RWPE1 (cell line): ENCODE measurements at places on chromosomes 2 and 18.

- no peak for DNase-seq
Observed at GRCh38 chr2:74021407-74021755, 36.7 kb downstream of the TET3 start.

GRCh38 chr2:100957996-100958653 is 44.0 kb upstream of the RPL31 start:
- DNase-seq, result no peak

- no peak for DNase-seq
Observed at GRCh38 chr18:45900623-45901022, 66.5 kb downstream of the EPG5 start.

- no peak for DNase-seq
Observed at GRCh38 chr2:3267869-3268704, 109.5 kb downstream of the EIPR1 start.

GRCh38 chr2:165401285-165401852 is 68.1 kb upstream of the CSRNP3 start:
- DNase-seq, result peak; percentile 20

- DNase-seq, result no peak
Observed at GRCh38 chr18:35641916-35642315, 60.4 kb downstream of the GALNT1 start.

GRCh38 chr2:242098445-242099128 is 229.1 kb downstream of the RTP5 start:
- no peak for DNase-seq

- DNase-seq, result no peak
Observed at GRCh38 chr2:42572297-42573081, 4.1 kb downstream of the MTA3 start.

GRCh38 chr2:40148334-40148733 is 303.6 kb downstream of the SLC8A1 start:
- no peak for DNase-seq

GRCh38 chr2:42984081-42984480 is 191.7 kb upstream of the HAAO start:
- DNase-seq, result no peak

DNA sequence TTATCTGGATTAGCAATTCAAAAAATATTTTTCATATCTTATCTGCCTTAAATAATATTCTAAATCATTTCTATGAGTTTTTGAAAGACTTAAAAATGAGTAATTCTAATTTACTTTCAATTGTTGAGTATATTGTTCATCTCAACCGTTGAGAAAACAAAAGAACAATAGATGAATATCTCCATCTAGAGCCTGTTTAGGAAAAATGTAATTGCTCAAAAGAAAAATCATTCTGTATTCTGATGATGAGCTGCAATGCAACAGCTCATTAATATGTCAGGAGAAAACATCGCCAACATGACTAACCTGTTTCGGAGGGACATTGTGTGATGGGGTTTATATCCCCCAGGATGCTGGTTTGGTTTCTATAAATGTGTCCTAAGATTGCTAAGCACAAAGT is 417.6 kb downstream of the SUCLG1 start:
- no peak for DNase-seq

DNA sequence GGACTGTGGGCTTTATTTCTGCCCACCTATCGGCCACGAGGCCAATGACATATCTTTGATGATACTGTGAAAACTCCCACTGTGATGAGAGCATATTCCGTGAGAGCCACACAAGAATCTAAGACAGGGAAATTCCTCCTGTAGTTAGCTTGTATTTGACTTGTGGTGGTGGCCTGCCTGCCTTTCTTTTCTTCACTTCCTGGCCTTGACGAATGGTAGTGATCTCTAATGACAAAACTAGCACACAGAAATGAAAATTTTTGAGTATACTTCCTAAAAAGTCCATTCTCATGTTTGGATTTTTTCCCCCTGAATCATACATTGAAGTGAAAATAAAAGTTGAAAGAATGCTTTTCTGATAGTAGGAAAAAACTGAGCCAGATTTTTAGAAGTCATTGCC is 94.4 kb downstream of the MGAT5 start:
- DNase-seq, result no peak

DNA sequence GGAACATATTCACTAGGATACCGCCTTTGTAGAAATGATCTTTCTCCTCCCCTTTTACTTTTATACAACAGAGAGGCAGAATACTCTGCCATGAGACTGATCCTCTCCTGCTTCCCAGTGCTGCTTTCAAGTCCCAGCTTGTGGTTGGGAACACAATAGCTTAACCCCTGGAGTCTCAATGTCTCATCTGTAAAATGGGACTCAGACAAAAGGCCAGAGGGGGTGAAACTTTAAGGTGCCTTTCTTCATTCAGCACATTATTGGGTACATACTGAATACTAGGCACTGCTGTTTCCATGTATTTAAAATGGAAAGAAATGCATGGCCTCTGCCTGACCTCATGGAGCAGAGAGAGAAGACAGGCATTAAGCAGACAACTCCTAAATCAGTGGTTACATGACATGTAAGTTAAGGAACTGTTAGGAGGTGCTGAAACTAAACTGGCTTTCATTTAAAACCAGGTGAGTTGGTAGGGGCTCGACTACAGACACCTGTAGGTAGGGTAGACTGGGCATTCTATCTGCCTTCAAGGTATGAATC is 53.8 kb downstream of the MAP4K4 start:
- DNase-seq, result no peak

DNA sequence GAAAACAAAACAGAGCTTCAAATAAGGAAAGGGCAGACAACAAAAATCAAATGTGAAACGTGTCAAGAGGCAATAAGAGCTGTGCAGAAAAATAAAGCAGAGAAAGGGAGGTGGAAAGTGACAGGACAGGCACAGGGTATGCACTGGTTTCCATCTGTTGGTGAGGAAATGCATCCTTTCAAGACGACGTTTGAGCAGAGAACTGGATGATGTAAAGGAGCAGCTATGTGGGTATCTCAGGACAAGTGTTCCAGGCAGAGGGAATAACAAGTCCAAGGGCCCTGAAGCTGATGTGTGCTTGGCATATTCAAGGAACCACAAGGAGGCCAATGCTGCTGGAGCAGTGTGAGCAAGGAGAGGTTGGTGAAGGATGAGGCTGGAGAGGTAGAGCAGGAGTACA is 168.9 kb upstream of the SERPINE2 start:
- DNase-seq, result no peak

- DNase-seq, result no peak
Observed at GRCh38 chr2:108193251-108193650, 46.5 kb upstream of the SULT1C3 start.

DNA sequence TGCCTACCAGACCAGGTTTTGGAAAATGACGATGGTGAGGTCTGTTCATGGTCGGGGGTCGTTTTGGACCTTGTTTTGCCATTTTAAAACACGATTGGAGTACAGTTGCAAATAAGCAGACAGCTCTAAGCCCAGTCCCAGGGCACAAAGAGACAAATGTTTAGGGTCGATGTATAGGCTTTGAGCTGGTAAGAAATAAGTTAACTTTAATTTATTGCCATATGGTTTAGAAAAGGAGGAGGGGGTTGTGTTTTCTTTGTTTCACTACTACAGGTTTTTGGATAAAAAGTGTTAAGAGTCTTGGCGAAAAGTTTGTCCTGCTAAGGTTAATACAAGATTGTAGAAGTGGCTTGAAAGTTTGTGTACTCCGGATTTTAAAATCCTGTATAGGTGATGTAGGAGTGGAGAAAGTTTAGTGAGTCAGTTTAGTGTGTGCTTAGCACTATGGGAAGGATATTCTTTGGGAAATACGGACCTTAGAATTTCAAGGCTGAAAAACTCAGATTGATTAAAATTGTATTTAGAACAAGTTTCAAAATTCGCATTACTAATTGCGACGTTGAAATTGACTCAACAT is 1.3 kb downstream of the KCMF1 start:
- no peak for DNase-seq

DNA sequence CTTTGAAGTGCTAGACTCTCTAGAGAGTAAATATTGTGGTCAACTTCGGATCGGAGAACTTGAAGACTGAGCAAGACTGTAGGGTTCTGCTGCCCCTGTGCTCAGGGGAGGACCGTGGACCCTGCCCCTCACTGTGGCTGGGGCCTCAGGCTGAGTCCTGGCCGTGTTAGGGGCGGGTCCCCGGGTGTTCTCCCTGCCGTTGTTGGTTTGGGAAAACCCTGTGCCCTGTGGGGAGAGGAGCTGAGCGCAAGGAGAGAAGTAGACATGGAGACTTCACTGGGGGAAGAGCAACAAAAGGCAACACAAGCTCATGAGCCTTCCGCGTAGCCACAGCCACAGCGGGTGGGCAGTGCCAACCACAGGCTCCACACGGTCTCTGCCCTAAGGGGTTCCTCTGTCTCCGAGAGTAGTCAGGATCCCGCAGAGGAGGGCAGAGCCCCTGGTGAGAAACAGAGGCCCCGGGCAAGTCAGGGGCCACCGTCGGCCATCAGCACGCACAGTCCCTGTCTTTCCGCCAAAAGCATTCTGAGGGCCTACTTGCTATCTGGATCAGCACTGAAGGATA is 53.1 kb downstream of the NTSR2 start:
- no peak for DNase-seq

DNA sequence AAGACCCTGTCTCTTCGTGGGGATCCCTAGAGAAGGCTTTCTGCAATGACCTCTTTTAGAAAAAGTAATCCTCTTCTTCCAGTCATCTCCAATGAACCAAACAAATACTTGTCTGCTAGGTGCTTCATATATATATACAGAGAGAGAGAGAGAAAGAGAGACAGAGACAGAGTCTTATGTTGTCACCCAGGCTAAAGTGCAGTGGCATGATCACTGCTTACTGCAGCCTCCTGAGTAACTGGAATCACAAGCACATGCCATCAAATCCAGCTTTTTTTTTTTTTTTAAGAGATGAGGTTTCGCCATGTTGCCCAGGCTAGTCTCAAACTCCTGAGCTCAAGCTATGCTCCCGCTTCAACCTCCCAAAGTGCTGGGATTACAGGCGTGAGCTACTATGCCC is 18.6 kb upstream of the PKDCC start:
- DNase-seq, result no peak

GRCh38 chr18:55152801-55153200 is 193.5 kb upstream of the CCDC68 start:
- peak; percentile 1 for DNase-seq

DNA sequence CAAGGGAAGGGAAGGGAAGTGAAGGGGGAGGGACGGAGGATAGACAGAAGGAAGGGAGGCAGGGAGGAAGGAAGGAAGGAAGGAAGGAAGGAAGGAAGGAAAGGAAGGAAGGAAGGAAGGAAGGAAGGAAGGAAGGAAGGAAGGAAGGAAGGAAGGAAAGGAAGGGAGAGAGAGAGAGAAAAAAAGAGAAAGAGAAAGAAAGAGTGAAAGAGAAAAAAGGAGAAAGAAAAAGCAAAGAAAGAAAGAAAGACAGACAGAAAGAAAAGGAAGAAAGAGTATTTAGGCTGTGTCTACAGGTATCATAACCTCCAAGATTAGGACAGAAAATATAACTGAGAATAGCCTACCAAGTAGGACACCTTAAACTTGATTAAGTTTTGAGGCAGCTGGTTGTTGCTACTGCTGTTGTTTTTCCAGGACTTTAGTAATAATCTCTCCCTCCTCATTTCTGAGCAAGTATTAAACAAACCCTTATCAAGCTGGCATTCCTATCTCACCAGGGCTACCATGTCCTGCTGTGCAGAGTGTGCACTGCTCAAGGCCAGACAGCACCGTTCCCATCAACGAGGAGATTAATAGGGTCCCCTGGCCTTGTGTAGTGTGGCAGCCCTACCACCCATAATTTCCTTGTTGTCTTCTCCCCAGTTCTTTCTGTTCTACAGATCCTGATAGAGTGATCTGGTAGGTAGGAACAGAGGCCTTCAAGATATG is 90.5 kb upstream of the FHL2 start:
- DNase-seq, result no peak

- DNase-seq, result no peak
Observed at GRCh38 chr18:24875777-24876176, 415.3 kb downstream of the HRH4 start.

DNA sequence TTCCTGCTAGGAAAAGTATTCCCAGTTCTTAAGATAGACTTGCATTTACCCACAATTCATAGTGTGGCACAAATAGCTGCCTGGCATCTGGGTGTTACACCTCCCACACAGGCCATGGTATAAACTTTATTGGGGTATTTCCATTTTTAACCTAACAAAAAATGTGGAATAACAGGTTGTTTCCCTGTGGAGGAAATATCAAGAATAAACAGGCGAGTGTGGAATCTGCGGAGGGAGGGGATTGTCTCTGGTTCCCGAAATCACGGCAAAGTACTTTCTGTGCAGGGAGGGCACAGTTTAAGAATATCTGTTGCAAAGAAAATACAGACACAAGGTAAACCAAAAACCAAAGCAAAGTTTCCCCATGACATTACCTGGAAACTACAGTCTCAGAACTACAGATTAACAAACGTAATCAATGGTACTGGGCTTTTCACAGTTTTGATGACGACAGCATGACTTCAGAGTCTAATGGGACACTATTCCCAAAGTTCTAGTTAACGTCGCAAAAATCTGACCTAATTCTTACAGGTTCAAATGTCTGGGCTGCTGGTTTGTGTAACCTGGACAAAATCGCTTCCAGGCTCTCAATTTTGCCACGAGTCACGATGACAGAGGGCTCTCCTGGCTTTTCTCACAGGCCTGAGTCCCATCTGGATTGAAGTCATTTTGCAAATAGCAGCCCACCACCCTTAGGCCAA is 1.4 kb downstream of the STARD7 start:
- no peak for DNase-seq

- DNase-seq, result no peak
Observed at GRCh38 chr2:178403671-178404306, 47.2 kb downstream of the PRKRA start.

DNA sequence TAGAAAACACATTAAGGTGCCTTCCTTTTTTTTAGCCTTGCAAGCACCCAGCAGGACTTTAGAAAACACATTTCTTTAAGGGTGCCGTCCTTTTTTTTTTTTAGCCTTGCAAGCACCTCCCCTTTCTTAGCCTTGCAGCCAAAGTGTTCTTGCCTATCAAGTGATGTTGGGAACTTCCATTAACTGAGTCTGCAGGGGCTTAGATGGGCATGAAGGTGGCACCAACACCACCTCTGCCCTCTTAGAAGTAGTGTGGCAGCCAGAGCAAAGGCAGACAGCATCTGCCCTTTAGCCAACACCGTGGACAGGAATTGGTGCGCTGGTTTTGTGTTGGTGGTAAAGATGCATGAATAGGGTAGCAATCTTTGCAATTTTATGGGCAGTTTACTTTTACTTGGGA is 211.6 kb upstream of the SP5 start:
- DNase-seq, result no peak

DNA sequence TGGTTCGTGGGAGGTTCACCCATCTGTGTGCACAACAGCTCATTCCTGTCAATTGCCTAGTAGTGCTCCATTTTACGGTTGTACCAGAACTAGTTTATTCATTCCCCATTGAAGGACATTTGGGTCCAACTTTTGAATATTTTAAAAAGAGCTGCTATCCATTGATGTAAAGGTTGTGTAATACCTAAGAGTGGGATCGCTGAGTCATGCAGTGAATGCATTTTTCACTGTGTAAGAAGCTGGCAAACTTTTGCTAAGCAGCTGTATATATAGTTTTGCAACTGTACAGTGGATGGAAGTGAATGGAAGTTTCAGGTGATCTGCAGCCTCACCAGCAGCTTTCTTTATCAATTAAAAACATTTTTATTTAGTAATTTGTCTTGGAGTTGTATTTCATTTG is 104.5 kb downstream of the DCDC2C start:
- DNase-seq, result no peak
